ENCODE measurements at places on chromosomes 6 and 20. TPM values are rescaled to one million over a fixed set of nuclear protein-coding genes. Genes with fewer than 3 reads are reported as not detected.

DUSP22 gene
- total RNA-seq = 22.3 TPM

NOL7 gene
- total RNA-seq = 36.2 TPM

SLC22A7 gene
- total RNA-seq = not detected

KIF6 gene
- 0.44 TPM for total RNA-seq

COL9A1 gene
- not detected for total RNA-seq

SLC22A2 gene
- not detected for total RNA-seq

DEFB112 gene
- not detected for total RNA-seq

TXNDC5 gene
- 552 TPM for total RNA-seq

TNNC2 gene
- 2.2 TPM for total RNA-seq

TAGAP gene
- not detected for total RNA-seq

NKX2-2 gene
- total RNA-seq = not detected

GMNN gene
- total RNA-seq = 5.6 TPM

PNPLA1 gene
- total RNA-seq = not detected

TFAP2C gene
- not detected for total RNA-seq

PCSK2 gene
- total RNA-seq = not detected

FAM83D gene
- 27.2 TPM for total RNA-seq

SLC24A3 gene
- not detected for total RNA-seq

SYCP2L gene
- total RNA-seq = not detected
